ENCODE measurements at places on chromosomes 12 and 14.

GRCh38 chr12:2806700-2807099 lies 5.8 kb upstream of the ITFG2 start:
- no peak for DNase-seq

DNA sequence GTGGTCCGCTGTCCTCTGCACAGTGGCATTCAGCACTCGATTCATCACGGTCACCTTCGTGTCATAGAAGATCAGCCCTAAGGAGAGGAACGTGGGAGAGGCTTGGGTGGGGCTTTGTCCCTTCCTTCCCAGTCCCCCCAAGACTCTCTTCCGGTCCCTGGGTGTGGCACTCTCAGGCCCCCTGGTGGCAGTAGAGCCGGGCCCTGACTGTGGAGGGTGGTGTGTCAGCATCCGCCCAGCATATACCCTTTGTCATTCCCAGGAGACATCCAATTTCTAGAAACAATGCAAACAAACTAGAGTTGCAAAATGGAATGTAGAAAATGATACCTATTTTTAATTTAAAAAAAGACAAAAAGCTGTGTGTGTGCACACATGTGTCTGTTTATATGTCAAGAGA lies 45.0 kb downstream of the TRAFD1 start:
- peak; percentile 29 for DNase-seq

GRCh38 chr12:99954724-99955123 lies 30.0 kb downstream of the ANKS1B start:
- no peak for DNase-seq

DNA sequence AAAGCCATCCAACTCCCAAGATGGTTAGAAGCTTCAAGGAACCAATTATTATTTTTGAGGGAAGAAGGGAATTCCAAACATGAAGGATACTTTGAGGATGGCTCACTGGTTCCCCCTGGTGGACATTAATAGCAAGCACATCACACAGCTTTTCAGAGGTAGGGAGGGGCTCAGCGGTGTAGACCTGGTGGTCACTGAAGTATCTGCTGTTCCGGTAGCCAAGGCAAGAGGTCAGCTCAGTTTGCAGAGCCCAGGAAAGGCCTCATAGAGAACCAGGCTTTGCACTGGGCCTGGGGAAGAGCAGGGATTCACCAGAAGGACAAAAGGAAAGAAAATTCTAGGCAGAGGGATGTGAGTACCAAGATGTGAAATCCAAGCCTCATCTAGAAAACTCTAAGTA lies 118.7 kb downstream of the KSR2 start:
- no peak for DNase-seq

- DNase-seq, result no peak
Measured at GRCh38 chr12:47849261-47849660, 29.6 kb upstream of the HDAC7 start.

- no peak for DNase-seq
Measured at GRCh38 chr12:62522984-62523383, 56.4 kb downstream of the MON2 start.

GRCh38 chr12:15088105-15088504 lies 115.3 kb downstream of the PDE6H start:
- no peak for DNase-seq

GRCh38 chr12:111185889-111186227 lies 183.0 kb downstream of the PHETA1 start:
- no peak for DNase-seq

GRCh38 chr12:14310866-14311265 lies 54.6 kb upstream of the ATF7IP start:
- DNase-seq, result no peak

DNA sequence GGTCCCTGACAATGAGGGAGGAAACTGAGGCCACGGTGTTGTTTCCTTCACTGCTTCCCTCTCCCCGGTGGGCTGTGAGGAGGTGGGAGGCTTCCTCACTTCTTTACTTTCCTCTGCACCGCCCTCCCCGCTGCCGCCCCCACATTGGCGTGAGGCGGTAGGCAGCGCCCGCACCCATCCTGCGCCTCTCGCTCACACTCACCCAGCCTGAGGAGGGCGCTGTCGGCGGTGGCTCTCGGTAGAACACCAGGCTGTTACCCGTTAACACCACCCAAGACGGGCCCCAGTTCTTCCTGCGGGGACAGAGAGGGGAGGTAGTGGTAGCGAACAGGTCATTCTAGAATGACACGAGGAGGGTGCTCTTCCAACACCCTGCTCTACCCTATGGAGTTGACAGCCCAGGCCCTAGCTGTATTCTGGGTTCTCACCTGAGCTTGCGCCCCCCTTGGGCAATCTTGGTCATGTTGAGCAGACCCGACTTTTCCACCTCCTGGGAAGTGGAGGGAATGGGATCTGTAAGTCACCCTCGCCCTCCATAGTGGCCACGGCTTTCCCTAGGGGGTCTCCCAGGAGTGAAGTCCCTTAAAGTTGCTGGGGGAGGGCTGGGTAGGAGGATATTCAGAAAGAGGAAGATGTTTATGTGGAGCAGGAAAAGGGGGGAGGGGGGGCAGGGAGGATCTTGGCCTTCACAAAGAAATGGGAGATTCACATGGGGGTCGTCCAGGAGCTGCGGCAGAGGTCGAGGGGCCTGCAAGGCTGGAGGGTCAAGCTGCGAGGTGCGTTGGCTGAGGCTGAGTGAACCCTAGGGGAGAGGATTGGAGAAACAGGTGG lies 3.3 kb downstream of the ARHGAP9 start:
- DNase-seq, result peak; percentile 74

- DNase-seq, result no peak
Measured at GRCh38 chr12:65430571-65431306, 152.3 kb downstream of the MSRB3 start.

DNA sequence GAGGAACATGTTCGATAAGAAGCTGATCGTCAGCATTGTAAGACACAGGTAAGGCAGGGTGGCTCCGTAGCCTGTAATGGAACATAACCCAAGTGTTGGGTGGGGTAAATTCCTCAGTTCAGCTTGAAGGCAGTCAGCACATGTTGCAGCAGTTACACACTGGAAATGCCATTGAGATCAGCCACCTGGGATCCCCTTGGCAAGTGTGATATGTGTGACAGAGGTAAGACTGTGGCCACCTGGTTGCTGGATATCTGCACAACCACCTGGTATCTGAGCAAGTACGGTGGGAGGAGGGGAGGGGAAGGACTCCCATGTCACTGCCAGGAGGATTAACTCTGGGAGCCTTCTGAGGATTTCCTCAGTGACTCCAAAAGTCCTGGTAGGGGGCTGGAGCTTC lies 158.0 kb upstream of the CAND1 start:
- DNase-seq, result no peak

DNA sequence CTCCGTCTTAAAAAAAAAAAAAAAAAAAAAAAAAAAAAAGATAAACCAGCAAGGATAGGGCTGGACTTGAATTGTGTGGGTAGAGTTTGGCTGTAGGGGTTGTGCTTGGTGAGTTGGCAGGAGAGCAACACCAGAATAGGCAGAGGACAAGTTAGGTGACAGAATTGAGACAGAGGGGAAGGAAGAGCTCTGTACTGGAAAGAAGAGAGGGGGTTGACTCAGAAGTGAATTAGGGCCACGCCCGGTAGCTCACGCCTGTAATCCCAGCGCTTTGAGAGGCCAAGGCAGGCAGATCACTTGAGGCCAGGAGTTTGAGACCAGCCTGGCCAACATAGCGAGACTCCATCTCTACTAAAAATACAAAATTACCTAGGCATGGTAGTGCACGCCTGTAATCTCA lies 6.1 kb upstream of the TMEM30B start:
- no peak for DNase-seq

DNA sequence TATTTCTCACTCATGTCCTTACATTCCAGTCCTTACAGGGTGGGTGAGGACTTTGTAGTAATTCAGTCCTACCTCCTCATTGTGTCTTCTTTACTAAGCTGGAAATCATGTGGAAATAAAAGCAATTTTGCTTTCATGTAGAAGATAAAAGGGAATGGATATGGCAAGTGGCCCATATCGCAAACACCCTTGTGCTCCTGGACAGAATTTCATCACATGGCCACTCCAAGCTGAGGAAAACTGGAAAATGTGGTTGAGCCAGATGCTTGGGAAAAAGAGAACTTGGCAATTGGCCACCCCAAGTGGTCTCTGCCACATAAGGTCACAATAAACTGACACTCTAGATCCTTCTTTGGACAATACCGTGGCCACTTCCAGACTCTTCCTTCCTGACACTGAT lies 64.2 kb upstream of the IFNG-AS1 start:
- no peak for DNase-seq

- peak; percentile 48 for DNase-seq
Measured at GRCh38 chr12:110677206-110677911, 11.6 kb downstream of the HVCN1 start.

- DNase-seq, result no peak
Measured at GRCh38 chr12:48219631-48220030, 16.5 kb upstream of the OR10AD1 start.

DNA sequence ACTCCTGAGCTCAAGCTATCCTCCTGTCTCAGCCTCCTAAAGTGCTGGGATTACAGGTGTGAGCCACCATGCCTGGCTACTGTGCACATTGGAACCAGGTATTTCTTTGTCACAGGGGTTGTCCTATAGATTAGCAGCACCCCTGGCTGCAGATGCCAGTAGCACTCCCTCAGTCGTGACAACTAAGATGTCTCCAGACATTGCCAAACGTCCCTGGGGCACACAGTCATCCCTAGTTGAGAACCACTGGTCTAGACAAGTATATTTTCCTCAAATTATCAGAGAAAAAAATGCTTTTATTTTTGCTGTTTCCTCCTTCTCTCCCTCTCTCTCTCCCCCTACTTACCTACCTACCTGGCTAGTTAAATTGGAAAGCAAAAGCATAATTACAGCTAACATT lies 17.9 kb upstream of the P2RX7 start:
- DNase-seq, result no peak

DNA sequence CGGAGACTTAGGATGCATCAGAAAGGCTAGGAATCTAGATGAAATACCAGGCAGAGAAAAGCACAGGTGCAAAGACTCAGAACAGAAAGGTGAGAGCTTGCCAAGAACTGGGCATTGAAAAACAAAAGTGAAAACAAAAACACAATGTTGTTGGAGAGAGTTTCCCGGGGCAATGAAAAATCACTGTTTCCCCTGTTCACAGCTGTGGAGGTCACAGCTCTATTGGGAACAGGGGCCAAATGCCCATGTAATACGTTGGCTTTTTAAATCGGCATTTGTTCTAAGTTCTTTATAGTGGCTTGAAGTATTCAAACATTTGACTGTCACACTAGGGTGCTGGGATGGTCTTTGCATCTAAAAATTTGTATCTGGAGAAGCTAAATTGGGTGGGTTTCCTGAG lies 108.3 kb downstream of the SLC15A4 start:
- no peak for DNase-seq

- peak; percentile 54 for DNase-seq
Measured at GRCh38 chr14:65287264-65288131, 125.0 kb upstream of the FUT8 start.

- DNase-seq, result no peak
Measured at GRCh38 chr12:128918481-128919260, 65.4 kb downstream of the GLT1D1 start.

GRCh38 chr14:104264495-104265265 lies 126.3 kb downstream of the KIF26A start:
- no peak for DNase-seq

DNA sequence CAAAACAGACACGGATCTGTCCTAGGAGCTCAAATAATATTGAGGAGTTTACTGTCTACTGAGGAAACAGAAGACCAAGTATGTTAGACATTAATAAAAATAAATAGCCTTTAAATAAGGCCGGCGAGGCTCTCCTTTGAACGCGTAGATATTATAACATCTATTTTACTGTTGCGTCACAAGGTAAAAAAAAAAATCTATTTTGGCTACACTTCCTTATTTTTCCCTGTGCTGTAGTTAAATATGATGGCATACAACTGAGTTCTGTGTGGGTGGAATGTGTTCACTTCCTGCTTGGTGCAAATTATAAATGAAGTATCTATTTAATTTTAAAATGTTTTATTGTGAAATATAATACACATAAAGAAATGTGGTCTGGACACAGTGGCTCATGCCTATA lies 17.2 kb upstream of the RAD52 start:
- DNase-seq, result no peak

GRCh38 chr12:104964167-104964855 lies 6.2 kb upstream of the SLC41A2 start:
- DNase-seq, result no peak

All from CD4-positive, alpha-beta T cell treated with Interleukin-4 for 1 hour (primary cell).